Stimulated activated naive B cell treated with anti-CD40 and anti-IgM and Interleukin-4, amounts not matched to agents 10 μg/mL and 1 μg/mL and 100 μg/mL, for 72 hours (primary cell): ENCODE measurements at places on chromosomes 7 and 10.

- no peak for DNase-seq
These were observed 108.4 kb upstream of the PALS2 start for GRCh38 chr7:24464861-24465260.

GRCh38 chr7:101365956-101366355 is 3.3 kb downstream of the COL26A1 start:
- DNase-seq = no peak

GRCh38 chr10:34183016-34183796 is 631.9 kb downstream of the PARD3 start:
- no peak for DNase-seq

GRCh38 chr7:15557686-15558085 is 4.1 kb downstream of the AGMO start:
- no peak for DNase-seq

GRCh38 chr7:15667991-15668390 is 18.5 kb downstream of the MEOX2 start:
- no peak for DNase-seq

GRCh38 chr7:40889539-40889938 is 754.7 kb downstream of the SUGCT start:
- DNase-seq = no peak
